IPS-NIHi11 (cell line): ENCODE measurements at places on chromosomes 11 and 22.

DNA sequence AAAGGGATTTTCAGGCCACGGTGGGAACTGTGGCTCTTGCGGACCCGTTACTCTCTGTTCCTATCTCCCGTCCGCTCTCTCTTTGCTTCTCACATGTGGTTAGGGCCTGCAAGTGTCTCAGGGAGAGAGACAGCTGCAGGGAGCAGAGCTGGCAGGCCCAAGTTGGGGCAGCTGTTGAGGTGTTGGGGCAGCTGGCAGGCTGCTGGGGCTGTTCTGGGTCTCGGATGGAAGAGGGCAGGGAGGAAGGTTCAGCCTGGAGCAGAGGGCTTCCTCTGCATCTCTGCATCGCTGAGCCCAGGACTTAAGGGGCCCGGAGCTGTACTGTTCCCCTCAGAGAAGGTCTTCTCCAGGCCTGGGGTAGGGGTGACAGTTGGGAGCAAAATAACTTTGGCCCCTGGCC, 2.6 kb upstream of the CNIH2 start:
- DNase-seq: no peak

- DNase-seq: no peak
Observed at GRCh38 chr11:71532036-71532610, 5.1 kb downstream of the KRTAP5-7 start.

GRCh38 chr11:59259867-59260475, 47.2 kb upstream of the MPEG1 start:
- no peak for DNase-seq

- DNase-seq: no peak
Observed at GRCh38 chr22:23499845-23500500, 80.1 kb downstream of the IGLL1 start.

DNA sequence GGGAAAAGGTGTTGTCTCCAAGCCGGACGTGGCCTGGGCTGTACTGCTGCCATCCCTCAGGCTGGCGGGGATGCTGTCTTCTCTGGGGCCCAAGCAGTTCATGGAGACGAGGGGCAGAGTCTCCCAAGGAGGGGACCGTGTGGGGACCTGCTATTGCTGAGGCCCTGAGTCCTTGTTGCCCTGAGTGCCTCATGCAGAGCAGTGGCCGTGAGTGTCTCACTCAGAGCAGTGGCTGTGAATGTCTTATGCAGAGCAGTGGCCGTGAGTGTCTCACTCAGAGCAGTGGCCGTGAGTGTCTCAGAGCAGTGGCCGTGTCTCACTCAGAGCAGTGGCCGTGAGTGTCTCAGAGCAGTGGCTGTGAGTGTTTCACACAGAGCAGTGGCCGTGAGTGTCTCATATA, 54.7 kb downstream of the GRAMD4 start:
- DNase-seq: no peak

DNA sequence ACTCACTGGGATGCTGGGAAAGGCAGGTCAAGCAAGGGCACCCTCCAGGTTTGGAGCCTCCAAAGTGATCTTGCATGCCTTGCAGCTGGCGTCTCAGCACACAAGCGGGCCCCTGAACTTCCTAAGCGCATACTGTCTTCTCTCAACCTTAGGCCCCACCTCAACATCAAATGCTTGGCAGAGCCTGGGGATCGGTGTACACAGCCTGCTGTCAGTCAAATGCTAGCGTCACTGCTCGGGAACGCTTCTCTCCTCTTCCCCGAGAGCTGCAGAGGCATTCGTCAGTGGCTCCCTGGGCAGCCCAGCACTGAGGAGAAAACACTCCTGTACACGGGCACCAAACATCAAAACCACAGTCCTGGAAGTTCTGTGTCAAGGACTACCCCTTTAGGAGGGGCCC, 124.9 kb downstream of the C11orf58 start:
- DNase-seq: no peak

DNA sequence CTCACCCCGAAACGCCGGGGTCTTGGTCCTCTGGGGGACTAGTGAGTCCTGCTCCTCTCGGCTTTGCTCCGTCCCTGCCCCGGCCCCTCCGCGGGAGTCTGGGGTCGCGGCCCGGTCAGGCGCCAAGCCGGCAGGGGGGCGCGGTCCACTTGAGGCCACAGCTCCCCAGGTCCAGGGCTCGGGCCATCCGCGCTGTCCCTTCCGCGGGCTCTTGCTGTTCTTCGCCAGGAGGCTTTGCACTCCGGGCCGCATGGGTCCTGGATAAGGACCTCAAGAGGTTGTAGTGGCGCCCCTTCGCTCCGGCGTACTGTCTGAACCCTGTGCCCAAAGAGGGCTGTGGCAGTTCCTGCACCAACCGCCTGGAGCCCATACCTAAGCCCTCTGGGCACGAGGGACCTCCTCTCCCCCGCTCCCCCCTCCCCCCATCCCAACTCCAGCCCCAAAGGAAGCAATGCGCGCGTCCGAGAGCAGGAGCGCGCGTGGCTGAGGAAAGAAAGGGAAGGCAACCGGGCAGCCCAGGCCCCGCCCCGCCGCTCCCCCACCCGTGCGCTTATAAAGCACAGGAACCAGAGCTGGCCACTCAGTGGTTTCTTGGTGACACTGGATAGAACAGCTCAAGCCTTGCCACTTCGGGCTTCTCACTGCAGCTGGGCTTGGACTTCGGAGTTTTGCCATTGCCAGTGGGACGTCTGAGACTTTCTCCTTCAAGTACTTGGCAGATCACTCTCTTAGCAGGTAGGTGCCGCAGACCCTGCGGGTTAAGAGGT, at the start of gene ADM:
ADM (plus strand) TSS at position 579 of the 767 bp plus-strand sequence. CDS start 628 bp downstream, outside the sequence.
- peak; percentile 82 for DNase-seq

- no peak for DNase-seq
Observed at GRCh38 chr11:20620988-20621387, 21.6 kb downstream of the SLC6A5 start.

- DNase-seq: no peak
Observed at GRCh38 chr11:15580056-15580774, 465.5 kb downstream of the INSC start.

DNA sequence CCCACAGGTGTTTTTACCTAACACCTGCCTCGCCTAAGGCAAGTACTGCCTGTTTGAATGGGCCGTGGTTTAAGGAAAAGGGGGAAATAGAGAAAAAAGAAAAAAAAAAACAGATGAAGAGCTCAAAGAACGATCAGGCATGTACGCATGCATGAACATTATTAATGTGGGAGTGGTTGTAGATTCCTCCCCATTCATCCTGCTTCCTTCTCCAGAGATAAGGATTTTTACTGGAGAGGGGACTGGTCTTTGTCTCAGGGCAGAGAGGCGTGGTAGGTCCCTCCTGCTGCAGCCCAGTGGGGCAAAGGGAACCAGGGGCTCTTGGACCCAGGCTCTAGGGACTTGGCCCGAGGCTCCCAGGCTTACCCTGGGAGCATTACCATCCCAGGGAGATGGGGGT, 23.1 kb downstream of the RPS6KA4 start:
- DNase-seq: no peak

DNA sequence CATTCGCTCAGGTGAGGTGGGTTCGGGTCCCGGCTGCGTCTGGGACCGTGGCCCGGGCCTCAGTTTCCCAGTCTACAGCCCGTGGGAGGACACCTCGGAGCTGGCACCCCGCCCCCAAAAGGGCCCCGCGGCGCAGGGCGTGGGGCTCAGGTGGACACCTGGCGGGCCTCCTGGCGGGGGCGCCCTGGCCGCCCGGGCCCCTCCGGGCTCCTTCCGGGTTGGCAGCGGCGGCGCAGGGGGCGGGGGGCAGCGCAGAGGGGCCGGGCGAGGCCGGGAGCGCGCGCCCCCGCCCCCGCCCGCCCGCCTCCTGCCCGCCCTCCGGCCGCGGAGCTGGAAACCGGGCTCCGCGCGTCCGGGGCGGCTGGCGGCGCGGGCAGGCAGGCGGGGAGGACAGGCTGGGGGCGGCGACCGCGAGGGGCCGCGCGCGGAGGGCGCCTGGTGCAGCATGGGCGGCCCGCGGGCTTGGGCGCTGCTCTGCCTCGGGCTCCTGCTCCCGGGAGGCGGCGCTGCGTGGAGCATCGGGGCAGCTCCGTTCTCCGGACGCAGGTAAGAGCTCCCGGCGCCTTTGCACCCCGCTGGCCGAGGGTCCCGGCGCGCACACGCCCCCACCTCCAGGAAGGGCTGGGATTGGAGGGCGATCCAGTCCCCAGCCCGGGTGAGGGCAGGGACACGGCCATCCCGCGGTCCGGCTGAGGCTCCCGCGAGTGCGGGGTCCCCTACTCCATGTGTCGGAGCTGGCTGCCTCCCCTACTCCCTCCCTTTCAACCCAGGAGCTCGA, at the start of gene EMID1:
EMID1 (plus strand) TSS at position 303 of the 778 bp plus-strand sequence; CDS start at position 446, 143 bp downstream.
- peak; percentile 85 for DNase-seq

DNA sequence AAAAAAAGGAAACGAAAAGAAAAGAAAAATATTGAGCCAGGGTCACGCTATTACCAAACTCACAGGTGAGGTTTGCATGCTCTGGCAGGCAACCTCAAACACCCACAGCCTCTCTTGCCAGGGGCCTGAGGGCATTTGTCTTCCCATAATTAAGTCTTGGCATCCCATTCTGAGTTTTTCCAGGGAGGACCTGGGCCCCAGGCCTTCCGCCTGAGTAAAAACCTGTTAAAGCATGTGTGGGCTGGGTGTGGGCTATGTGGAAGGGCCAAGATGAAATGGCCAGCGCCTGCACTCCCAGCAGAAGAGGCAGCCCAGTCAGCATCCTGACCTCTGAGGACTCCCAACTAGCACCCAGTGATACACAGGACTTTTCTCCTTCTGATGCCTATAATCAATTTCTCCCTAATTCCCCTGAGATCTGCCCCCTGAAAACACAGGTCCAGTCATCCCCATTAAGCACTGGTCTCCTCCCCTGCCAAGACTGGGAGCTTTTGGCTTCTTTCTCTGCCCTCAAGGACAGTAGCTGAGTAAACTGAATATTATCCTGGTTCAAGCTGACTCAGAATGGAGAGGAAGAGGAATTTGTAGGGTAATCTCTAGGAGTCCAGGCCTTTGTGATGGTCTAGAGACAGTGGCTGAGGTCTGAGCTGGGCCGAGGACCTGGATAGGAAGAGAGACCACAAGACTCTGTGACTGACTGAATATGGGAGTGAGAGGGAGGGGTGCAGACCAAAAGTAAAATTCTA, 35.6 kb upstream of the ACER3 start:
- no peak for DNase-seq

- no peak for DNase-seq
Observed at GRCh38 chr22:21754523-21754922, 18.9 kb upstream of the YPEL1 start.

GRCh38 chr11:45473341-45473895, 187.3 kb upstream of the SYT13 start:
- peak; percentile 30 for DNase-seq

DNA sequence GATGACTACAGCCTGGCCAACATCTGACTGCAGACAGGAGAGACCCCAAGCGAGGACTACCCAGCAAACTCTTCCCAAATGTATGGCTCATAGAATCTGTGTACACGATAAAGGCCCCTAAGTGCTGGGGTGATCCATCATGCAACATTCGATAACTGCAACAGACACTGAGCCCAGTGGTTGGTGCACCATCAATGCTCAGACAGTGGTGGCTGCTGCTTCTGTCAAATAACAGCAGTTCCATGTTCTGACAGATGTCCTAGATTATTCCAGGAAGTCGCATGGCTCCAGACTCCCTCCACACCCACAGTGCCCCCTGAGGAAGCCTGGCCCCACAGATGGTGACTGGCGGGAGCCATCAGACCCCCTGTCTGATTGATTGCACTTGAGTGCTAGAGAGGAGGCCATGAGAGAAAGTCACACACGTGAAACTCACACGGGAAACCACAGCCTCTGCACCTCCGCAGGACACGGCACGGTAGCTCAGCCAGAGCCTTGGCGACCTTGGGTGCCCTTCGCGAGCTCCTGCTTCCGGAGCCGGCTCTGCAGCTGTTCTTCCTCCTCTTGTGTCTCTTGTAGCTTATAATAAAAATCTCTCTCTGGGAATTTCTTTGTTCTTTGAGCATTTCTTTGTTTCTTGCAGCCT, 1155.9 kb downstream of the TBC1D22A start:
- DNase-seq: no peak

DNA sequence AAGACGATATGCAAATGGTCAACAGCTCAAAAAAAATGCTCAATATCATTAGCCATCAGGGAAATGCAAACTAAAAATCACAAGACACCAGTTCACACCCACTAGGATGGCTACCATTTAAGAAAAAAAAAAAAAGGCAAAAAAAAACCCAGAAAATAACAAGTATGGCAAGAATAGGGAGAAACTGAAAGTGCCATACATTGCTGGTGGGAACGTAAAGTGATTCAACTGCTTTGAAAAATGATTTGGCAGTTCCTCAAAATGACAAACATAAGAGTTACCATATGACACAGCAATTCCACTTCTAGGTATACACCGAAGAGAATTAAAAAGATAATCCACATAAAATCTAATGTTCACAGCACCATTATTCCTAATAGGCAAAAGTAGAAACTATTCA, 47.5 kb downstream of the PICALM start:
- DNase-seq: no peak

DNA sequence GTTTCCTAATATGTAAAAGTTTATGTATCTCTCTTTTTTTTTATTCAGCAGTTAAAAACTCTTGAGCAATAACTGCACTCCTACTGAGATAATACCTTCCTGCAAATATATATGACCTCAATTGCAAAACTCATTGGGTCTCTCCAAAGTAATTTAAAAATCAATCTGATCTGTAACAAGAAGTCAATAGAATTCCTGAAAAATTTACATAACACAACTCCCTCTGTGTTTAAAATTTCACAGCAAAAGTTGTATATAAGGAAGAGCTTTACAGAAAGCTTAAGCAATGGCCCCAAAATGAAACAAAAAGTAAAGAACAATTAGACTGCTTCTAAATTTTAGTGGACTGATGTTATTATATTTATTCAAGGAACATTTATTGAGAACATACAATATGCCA, 313.4 kb downstream of the DLG2 start:
- no peak for DNase-seq

DNA sequence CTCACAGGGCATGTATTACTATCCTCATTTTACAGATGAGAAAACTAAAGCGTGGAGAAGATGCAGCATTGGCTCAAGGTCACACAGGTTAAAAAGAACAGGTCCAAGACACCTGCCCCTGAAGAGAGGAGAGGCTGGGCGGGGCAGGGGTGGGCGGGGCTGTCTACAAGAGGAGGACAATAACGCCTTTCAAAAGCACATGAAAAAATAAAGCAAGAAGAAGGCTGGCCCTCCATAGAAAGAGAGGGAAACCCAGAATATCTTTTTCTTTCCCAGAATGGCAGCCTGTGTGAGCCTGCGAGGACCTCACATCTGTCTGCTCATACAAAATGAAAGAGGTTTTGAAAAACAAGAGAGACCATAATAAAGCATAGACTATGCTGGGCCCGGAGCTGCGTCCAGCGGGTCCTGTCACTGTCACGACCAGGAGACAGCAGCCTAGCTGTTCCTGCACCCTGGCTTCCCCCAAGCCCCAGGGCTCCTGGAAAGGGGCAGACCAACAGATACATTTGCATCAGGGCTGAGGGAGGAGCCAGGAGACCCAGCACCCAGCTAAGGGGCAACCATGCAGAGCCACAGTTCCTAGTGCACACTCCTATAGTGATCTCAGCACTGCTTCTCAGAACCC, 61.6 kb downstream of the DSCAML1 start:
- no peak for DNase-seq

GRCh38 chr11:72562431-72562830, 111.8 kb downstream of the PDE2A start:
- no peak for DNase-seq

GRCh38 chr11:114348200-114349191, 51.8 kb downstream of the C11orf71 start:
- peak; percentile 26 for DNase-seq
